ENCODE measurements at places on chromosomes 5 and 9.

- DNase-seq: peak; percentile 54
Measured at GRCh38 chr9:122370869-122371755, at the start of gene PTGS1. TSS of gene PTGS1 (plus strand) at chr9:122371024. CDS start at chr9:122371085, 61 bp downstream.

- DNase-seq: peak; percentile 19
Measured at GRCh38 chr5:126680191-126680817, 79.6 kb downstream of the PHAX start.

- no peak for DNase-seq
Measured at GRCh38 chr5:4230471-4230785, 634.8 kb downstream of the IRX1 start.

DNA sequence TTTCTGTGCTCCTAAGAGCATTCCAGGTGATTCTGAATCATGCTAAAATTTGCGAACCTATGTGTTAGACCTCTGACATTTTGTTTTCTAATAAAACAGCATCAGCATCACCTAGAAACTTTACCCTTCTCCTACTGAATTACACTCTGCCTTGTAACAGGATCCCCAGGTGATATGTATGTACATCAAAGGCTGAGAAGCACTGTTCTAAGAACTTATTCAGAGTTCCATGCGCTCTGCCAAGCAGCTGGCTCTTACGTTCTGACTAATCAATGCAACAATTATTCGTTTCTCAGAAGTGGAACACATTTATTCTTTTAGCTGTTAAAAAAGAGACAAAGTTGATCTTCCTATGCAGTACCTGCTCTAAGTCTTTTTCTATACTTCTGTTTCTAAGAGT is 228.6 kb downstream of the SLF1 start:
- DNase-seq: no peak

GRCh38 chr5:113213551-113214425 is 221.0 kb downstream of the TSSK1B start:
- no peak for DNase-seq

- DNase-seq: peak; percentile 52
Measured at GRCh38 chr9:26033336-26033735, 355.1 kb upstream of the TUSC1 start.

DNA sequence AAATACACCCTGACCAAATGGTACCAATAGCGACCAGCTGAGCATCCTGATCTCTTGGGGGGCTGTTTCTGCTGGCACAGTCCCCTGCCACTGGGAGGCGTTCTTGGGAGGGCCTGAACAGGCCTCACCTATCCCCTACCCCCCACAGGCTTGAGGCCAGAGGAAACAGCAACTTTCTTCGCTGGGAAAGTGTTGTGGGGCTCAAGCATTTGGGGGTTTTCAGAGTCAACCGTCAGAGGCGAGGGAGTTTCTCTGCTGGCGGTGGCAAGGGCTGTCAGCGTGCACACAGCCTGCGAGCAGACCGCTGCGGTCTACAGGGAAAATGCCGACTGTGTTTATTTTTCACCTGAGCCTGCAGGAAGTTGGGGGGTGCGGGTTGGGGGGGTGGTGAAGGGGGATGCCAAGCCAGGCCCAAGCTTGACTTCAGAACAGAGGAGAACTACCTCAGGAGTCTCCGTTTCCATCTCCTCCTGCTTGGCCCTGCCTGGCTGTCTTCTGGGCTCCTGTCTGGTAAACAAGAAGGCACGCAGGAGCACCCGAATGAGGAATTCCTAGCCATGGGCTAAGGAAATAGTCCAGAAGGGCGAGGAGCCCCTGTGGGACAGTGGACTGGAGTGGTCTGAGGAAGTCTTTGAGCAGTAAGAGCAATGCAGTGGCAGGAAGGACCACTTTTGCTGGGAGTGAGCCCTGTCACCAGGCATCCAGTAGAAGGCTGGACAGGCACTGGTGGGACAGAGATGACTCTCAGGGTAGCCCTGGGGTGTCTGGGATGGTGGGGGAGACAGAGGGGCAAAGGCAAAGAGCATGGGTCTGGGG is 18.1 kb downstream of the TCF7 start:
- no peak for DNase-seq

DNA sequence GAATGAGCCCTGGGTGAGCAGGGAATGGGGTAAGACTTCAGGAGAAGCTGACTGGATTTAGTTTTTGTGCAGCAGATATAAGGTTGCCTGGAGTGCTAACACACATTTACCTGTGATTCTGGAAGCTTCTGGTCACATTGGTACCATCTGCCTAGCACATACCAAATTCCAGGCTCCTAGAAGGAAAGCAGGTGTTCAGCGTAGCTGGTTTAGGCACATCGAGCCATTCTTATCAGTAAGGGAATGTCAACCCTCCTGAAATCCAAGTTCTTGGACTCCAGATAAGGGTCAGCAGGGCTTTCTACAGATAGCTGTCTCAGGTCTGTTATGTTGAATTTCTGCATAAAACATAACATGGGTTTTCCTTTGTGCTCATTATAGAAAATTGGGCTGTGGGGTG is 10.3 kb downstream of the TCERG1 start:
- DNase-seq: no peak

DNA sequence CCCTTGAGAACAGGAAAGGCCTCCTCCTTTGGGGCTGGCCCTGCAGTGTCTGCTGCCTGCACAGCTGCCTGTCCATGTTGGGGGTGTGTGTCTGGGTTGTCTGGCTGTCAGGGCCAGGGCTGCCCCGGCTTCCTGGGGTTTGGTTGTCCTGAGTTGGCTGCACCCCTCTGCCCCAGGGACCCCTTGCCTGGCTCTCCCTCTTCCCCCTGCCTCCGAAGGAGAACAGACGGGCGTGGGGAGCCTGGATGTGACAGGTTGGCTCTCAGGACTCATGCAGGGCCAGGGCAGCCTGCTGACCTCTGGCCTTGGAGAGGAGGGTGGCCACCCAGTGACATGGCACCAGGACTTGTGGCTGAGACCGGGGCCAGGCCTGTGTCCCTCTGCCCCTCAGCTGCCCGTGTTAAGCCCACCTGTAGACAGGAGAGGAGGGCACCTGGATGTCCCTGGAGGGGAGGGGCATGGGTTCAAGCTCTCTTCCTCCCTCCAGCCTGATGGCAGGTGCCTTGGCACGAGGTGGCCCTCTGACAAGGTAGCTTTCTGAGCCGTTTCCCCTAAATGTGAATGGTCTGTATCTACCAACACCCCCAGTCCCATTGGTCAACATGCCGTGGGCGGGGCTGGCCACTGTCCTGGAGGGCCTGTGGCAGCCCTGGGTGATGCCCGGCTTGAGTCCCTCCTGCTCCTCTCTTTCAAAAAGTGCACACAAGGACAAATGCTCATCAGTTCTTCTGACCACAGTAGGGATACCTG is 34.9 kb downstream of the WNK2 start:
- no peak for DNase-seq

GRCh38 chr9:17116400-17116837 is 18.4 kb upstream of the CNTLN start:
- peak; percentile 64 for DNase-seq

DNA sequence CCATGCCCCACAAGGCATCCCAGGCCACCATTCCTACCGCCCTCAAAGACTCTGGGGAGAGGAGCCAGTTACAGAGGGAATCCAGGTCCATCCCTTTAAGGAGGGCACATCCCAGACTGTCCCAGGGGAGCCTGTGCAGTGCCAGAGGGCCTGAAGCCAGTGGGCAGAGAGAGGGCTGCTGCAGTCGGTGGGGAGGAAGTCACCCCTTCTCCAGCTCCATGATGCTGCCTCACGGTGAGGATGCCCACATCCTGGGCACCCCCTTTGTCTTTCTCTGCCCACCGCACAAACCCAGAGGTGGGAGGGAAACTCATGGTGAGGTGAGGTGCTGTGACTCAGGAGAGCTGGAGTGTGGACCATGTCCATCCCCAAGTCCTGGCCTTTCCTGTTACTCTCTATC is 26.2 kb upstream of the ANKRD33B start:
- DNase-seq: no peak

DNA sequence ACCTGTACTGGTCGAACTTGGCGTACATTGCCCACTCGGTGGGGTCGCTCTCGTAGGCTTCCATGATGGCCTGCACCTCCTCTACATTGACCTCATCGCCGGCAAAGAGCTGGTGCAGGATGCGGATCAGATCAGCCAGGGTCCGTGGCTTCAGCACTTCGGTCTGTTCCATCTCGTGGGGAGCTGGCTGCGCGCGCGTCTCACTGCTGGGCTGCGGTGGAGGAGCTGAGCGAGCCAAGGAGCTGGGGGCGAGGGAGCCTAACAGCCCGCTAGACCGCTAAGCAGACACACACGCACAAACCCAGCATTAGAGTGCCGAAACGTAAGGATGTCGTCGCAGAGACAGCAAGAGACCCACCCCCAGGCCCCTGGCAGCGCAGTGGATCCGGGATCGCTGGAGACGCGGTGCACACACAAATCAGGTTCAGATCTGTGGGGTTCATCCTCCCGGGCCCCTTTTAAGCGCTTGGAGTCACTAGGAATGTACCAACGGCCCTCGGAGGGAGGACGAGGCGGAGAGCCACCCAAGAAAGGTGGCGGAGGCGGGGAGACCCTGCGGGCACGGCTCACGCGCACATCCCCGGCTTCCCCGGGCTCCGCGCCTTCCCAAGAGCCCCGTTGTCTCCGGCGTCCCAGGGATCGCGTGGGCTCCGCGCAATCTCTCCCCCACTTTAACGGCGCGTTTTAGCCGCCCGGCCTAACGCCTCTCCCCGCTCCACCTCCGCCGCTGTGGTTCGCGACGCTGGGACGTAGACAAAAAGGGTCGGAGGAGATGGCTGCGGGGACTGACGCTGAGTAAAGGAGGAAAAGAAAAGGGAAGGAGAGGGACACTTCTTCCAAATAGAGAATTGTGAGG is at the start of gene CDO1:
Gene CDO1 (minus strand): TSS at position 434 of the 856 bp plus-strand sequence. CDS start 262 bp downstream, at position 172.
- DNase-seq: peak; percentile 60

GRCh38 chr5:117095346-117096332 is 521.0 kb upstream of the SEMA6A start:
- DNase-seq: no peak

DNA sequence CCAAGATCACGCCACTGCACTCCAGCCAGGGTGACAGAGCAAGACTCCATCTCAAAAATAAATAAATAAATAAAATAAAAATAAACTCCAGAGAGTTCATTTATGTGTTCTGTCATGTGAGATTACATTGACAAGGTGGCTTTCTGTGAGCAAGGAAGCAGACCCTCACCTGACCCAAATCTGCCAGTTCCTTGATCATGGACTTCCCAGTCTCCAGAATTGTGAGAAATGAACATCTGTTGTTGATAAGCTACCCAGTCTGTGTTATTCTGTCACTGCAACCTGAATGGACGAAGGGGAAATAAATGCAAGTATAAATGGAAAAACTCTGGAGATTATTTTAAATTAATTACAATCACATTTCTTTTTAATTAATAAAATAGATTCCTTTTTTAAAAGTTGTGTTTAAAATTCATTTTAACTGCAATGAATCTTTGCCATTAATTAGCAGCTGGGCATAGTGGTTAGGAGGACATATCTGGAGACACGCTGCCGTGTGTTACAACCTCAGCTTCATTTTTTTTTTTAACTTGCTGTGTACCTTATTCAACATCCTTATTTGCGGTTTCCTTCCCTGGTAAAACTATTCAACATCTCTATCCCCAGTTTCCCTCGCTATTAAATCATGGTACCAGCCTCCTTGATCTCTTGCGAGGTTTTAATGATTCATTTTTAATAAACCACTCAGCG is 376.4 kb downstream of the CHSY3 start:
- no peak for DNase-seq

DNA sequence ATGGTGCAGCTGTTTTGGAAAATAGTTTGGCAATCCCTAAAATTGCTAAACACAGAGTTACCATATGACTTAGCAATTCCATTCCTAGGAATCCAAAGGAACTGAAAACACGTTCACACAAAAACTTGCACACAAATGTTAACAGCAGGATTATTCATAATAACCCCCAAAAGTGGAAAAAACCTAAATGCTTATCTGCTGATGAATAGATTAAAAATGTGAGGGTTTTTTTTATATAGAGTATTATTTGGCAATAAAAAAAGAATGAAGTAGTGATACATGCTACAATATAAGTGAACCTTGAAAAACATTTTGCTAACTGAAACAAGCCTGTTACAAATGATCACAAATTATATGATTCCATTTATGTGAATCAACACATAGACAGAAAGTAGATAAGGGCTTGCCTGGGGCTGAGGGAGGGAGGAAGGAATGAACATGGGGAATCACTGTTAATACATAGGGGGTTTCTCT is 45.1 kb upstream of the TRIO start:
- DNase-seq: peak; percentile 47

- DNase-seq: no peak
Measured at GRCh38 chr9:74735761-74736160, 152.0 kb downstream of the TRPM6 start.

DNA sequence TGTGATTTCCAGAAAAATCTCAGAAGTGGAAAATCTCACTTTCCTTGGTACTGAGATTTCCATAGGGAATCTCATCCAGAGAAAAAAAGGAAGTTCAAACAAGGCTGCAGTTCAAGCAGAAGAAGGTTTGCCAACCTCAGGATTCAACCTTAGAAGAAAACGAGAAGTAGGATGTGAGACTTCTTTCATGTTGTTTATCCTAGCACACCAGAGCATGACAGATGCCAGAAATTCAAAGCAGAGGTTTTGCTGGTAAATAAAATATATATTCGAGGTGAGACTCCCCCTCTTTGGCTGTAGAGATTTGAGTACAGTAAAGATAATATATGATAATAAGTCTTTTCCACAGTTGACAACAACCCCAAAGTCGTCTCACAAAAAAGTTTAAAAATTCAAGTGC is 116.9 kb upstream of the SMC2 start:
- no peak for DNase-seq

DNA sequence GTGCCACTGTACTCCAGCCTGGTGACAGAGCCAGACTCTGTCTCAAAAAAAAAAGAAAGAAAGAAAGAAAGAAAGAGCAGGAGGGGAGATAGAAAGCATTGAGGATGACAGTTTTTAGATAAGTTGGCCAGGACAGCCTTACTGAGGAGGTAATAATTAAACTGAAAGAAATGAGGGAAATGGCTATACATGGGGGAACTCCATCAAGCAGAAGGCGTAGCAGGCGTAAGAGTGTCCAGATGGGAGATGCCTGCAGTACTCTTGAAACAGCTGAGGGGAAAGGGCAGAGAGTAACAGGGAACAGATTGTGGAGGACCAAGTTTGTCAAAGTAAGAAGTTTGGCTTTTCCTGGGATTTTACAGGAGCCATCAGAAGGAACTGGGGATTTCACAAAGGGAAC is 57.5 kb downstream of the HMGCS1 start:
- no peak for DNase-seq

All from fibroblast of pulmonary artery (primary cell).